ENCODE measurements at places on chromosomes 5 and 9.

DNA sequence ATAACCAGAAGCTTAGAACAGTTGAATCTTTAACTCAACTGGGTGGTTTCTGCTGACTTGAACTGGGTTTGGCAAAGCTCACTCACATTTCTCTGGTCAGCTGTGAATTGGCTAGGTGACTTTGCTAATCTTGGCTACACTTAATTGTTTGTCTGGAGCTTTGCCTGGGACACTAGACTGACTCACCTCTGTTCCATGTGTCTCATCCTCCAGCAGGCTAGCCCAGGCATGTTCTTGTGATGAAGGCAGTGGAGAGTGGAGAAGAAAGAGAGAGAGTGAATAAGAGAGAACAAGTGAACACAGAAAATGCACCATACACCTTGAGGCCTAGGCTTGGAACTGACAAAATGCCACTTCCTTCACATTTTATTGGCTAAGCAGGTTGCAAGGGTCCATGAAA is 32.6 kb downstream of the SPATA31D1 start:
- DNase-seq: no peak

GRCh38 chr5:132008163-132008473 is 3.3 kb downstream of the ACSL6 start:
- DNase-seq: no peak

GRCh38 chr5:91712718-91713117 is 329.6 kb upstream of the ARRDC3 start:
- DNase-seq: no peak

DNA sequence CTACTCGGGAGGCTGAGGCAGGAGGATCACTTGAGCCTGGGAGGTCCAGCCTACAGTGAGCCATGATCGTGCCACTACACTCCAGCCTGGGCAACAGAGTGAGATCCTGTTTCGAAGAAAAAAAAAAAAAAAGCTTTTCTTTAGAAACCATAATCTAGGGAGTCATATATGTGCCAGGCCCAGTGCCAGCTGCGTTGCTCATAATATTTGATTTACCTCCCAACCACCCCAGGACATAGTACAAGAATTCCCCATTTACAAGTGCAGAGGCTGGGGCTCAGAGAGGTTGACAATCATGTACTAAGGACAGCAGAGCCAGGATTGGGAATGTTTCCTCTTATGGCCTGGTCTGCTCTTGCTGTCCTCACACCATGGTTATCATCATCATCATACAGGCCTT is 25.1 kb upstream of the TRIM14 start:
- DNase-seq: no peak

- DNase-seq: no peak
These were observed 57.1 kb downstream of the MOCS2 start for GRCh38 chr5:53052499-53052898.

GRCh38 chr9:127506814-127507750 is 55.8 kb downstream of the LRSAM1 start:
- no peak for DNase-seq

DNA sequence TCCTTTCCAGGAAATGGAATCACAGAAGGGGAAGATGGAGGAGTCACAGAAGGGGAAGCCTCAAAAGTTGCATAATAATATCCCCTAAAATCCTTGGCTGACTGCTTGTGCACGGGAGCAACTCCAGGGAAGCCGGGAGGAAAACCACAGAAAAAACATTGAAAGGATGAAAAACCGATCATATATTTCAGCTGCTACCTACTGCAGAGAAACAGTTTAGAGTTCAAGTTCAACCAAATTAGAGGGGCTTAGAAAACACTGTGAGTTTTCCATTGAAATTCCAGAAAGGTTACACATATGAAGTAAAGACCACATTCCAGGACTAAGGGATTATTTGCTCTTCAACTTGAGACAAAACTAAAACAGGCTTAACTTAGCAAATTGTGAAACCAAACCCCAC is 37.6 kb upstream of the MTAP start:
- no peak for DNase-seq
